ENCODE measurements at places on chromosomes 11 and 22. TPM values are rescaled to one million over a fixed set of nuclear protein-coding genes. Genes with fewer than 3 reads are reported as not detected.

The P2RY6 gene
- 0.85 TPM for polyA plus RNA-seq

The FIBIN gene
- polyA plus RNA-seq, result 17.9 TPM

The SEPTIN5 gene
- polyA plus RNA-seq, result 32.1 TPM

The MRGPRE gene
- polyA plus RNA-seq, result not detected

The HBB gene
- 98.9 TPM for polyA plus RNA-seq

The FAM111B gene
- 20.3 TPM for polyA plus RNA-seq

The PRR5L gene
- 17.3 TPM for polyA plus RNA-seq

The F2 gene
- 0.68 TPM for polyA plus RNA-seq

GRCh38 chr11:82899186-82899820, 927 bp downstream of the PRCP start:
- DNase-seq, result no peak

GRCh38 chr11:34978236-34979191, 62.1 kb downstream of the PDHX start:
- no peak for DNase-seq

DNA sequence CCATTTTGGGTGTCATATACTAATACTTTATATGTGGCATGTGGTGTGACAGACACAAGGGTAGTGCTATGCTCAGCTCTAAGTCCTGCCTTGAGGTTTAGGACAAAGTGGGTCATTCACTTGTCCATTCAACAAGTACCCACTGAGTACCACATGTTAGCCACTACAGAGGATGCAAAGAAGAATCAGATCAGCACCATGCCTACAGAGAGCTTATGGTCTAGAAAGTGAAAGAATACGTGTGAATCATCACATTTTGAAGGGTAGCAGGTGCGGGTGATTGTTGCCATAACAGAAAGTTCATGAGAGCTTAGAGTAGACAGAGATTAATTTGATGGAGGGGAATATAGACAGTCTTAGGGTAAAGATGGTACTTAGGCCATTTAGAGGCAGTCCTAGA, 18.3 kb downstream of the CLMP start:
- no peak for DNase-seq

- no peak for DNase-seq
These were observed 25.0 kb upstream of the PRSS23 start for GRCh38 chr11:86775361-86775760.

- peak; percentile 45 for DNase-seq
These were observed 30.0 kb downstream of the MAPK1 start for GRCh38 chr22:21837248-21837979.

DNA sequence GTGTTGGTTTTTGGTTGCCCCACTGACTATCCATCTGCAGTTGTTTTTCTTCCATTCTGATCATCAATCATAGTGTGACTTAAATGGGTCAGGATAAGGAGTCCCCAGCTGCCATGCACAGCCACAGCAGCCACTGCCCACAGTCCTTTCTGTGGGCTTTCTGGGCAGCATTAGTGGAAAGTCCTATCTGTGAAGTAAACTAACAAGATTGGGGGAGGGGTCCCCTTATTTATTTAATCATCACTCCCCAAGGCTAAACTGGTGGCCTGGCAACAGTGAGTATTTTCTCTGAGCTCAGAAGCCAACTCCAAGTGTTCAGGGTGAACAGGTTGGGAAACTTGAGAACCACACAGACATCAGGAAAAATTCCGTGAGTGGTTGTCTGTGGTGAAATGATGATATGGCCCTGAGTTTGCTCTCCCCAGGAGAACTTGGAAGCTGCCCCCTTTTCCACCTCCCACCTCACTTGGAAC, 145.0 kb downstream of the CCDC34 start:
- DNase-seq, result no peak

DNA sequence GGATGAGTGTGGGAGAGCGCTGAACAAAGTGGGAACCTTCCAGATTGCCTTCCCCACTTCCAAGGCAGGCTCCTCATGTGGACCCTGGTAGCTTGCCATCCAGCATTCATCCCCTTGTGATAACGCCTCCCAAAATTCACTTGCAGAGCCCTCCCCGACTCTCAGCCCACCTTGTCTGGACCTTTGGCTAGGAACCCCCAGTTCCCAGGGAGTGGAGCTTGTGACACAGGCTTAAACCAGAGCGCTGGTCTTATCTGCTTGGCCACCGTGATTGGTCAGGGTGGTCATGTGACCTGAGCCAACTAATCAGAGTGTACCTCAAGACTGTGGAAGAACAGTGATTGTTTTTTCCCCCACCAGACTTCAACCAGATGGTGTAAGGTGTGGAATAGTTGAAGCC, 9.6 kb upstream of the SLC35C1 start:
- no peak for DNase-seq

DNA sequence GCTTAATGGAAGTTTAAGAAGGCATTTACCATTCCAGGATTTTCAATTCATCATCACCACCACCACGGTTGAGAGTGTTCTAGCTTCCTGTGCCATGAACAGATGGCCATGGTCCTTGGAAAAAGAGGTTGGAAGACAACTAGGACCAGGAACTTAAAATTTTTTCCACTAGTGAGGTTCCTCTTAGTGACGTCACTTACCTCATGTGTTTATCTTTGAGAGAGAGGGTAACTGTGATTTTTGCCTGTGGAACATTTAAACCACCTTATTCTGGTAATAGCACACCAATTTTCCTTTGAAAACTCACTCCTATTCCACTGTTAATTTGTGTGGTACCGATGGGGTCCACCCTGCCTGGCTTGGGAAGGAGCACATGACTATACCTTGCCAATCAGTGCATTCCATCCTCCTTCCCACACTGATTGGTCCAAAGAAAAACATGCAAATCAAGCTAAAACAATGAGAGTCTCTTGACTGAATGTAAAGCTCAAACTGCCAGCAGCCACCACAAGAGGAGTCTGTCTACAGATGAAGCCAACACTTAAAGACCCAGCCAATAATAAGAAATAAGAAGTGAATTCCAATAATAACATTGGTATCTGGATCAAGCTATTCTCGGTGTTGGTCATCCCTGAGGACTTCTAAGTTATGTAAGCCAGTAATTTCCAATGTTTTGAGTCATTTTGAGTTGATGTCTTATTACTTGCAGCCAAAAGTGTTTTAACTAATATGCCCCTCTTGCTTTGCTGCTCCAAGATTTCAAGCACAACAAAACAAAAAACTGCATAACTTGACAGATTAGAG, 111.8 kb downstream of the MPPED2 start:
- DNase-seq, result no peak

- no peak for DNase-seq
These were observed 828.1 kb upstream of the FAT3 start for GRCh38 chr11:91396236-91397133.

GRCh38 chr11:110473706-110474105, 44.0 kb downstream of the FDX1 start:
- no peak for DNase-seq

- no peak for DNase-seq
These were observed 160.9 kb upstream of the MTMR2 start for GRCh38 chr11:96084610-96085318.

DNA sequence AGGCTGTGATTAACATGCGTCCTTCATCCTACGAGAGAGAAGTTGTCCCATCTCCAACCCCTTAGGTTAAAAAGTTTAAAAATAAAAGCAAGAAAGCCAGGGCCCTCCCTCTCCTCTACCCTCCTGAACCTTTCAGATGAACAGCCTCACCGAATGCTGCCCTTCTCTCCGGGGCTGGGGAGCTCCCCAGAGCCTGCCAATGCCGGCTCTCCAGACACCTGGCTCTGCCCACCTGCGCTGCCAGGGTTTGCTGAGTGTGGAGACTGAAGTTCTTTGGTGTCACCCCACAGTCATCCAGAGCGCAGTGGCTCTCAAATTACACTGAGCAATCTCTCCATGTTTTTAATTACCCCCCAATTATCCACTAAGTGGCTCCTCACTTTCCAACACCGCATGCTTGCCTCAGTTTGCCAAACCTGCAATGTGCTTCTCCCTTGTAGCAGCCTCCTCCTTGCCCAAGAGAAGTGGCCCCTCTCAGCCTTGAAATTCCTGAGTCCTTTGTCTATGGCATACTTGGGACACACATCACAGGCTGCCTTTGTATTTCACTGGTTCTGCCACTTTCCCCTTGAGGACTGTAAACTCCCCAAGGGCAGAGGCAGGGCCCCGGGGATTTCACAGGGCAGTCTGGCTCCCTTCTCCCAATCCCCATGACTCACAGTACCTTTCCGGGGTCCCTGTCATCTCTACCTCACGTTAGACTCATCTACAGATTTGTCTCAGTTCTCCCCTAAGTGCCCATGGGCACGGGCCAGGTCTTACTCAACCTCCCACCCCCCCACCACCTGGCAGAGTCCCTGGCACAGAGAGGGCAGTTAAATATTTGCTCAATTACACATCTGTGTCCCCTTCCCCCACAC, 2.0 kb downstream of the MYH9 start:
- no peak for DNase-seq

- no peak for DNase-seq
These were observed 112.8 kb upstream of the CADM1 start for GRCh38 chr11:115616971-115617370.

DNA sequence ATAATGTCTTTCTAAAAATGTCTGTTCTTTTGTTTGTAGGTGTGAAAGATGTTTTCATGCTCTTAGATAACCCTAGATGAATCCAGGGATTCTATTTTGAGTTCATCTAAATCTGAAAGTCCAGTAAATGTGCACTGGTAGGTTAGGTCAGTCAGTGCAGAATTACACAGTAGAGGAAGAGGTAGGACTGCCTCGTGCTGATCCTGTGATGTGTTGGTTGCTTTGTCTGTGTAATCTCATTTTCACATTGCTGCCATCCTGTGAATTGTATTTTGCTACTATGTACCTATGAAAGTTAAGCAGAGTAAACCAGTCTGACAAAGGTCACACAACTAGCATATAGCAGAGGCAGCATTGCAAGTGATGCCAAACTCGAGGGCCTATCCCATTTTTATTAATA, 36.5 kb downstream of the ATXN10 start:
- DNase-seq, result no peak

GRCh38 chr22:45216133-45217003, 24.3 kb downstream of the KIAA0930 start:
- DNase-seq, result no peak

GRCh38 chr11:118640332-118641154, 33.1 kb downstream of the PHLDB1 start:
- no peak for DNase-seq

DNA sequence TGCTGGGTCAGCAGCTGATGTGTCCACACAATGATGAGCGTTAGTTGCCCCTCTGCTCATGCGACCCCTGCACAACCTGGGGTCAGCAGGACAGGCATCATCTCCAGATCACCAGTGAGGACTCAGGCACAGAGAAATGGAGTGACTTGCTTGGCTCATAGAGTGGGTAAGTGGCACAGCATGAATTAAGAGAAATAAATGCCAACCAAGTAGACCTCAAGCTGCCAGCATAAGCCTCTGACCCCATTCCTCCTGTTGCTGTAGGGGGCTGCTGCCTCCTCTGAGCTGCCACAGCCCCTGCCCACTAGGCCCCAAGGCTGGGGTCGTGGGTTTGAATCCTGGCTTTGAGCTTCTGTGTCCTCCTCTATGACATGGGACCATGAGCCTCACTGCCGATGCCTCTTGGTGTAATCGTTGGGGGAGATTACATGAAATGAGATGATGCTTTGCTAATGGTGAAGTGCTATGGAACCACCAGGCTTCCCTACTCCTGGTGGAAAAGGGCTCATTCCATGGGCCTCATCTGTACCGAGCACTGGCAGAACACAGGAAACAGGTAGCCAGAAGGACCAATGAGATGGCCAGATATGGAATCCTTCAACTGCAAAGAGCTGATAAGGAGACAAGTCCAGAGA, 33.6 kb downstream of the LRRC32 start:
- DNase-seq, result no peak

- DNase-seq, result no peak
These were observed 22.2 kb upstream of the SCARF2 start for GRCh38 chr22:20459862-20460261.

DNA sequence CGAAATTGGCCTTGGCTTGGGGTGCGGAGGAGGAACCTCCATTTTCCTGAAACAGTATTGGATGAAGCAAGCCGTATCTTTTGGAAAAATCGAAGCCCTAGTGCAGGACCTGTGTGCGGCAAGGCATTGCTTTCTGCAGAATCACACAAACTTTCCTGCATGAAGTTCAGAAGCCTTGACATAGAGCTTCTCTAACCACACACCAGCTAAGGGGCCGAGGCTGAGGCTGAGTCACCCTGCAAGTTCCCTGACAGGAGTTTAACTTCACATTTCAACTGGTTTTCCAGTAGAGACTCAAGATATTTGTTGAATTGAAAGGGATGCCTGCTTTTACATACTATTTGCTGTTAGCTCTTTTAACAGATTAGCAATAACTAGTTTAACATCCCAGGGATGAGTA, 67.8 kb downstream of the TCF20 start:
- DNase-seq, result no peak

GRCh38 chr11:69841859-69842698, 22.9 kb upstream of the FGF3 start:
- DNase-seq, result no peak

DNA sequence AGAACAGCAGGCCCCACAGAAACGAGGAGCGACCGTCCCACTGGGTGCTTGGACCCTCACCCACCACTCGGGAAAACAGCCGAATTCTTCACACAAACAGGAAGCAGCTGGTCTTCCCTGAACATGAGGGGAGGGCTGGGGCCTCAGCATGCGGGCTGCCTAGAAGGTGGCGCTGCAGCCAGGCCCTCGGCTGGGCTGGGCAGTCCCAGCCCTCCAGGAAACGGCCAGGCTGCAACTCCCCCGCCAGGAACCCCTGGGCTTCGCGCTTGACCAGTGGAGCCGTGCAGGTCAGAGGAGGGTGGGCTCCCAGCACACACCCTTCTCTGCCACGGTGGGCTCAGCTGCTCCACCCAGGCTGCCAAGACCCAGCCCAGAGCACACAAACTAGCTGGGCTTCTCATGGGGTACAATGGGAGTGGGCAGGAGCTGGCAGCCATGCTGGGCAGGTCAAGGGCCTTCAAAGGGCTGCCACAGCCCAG, 29.6 kb downstream of the IGF2 start:
- peak; percentile 51 for DNase-seq

DNA sequence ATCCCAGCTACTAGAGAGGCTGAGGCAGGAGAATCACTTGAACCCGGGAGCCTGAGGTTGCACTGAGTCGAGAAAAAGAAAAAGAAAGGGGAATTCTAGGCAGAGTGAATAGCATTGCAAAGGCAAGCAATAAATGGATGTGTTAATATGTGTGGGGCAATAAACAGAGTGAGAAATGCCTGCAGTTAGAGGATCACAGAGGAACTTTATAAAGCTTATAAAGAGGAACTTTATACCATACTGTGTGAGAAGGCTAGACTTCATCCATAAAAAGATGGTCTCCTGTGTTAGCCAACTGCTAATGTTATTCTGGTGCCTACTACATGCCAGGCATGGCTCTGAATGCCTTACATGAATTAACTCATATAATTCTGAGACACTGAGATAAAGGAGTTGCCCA, 841 bp downstream of the B3GNT6 start:
- no peak for DNase-seq
